ENCODE measurements at places on chromosomes 4 and X.
A peak's percentile ranks its signal among the peaks of the same experiment; 100 is the strongest.

- DNase-seq = no peak
Observed at GRCh38 chr4:188735082-188735481, 595.8 kb downstream of the TRIML1 start.

- no peak for DNase-seq
Observed at GRCh38 chr4:91035276-91035675, 908.1 kb downstream of the CCSER1 start.

DNA sequence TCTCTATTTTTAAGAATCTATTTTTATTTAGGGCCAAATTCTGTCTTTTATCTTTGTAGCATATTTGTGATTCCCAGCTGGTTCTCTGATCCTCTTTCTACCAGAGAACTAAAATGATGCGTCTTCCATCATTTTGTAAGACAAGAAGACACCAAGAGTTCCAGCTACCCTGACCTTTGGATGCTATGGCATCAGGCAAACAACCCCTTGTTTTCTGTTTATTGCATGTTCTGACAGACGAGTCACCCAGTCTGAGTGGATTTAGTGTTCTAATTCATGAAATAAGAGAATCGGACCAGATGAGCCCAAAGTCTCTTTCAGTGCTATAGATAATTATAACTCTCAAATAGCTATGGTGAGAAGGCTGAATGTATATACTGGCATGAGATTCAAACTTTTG lies 69.7 kb downstream of the ZFYVE28 start:
- no peak for DNase-seq

GRCh38 chrX:150942942-150943594 lies 40.1 kb upstream of the HMGB3 start:
- no peak for DNase-seq

DNA sequence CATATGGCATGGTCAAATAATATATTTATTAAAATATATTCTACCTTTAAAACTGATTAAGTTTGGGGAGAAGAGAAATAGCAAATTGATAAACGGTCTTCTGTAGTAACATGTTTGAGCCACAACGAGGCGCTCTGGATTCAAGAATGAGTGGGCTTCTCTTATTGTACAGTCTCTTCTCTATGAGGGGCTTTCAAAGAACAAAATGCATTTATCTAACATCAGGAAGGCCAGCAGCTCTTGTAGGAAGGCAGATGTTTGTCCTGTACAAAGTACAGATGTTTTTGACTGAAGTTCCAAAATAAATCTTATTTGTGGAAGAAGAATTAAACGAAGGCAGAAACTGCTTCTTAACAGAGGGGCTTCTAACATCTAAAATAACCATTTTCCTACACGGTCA lies 153.6 kb downstream of the RASL11B start:
- peak; percentile 64 for DNase-seq

Measured in HAP-1 (cell line).